ENCODE measurements at places on chromosomes 2 and 18. TPM values are rescaled to one million over a fixed set of nuclear protein-coding genes. Genes with fewer than 3 reads are reported as not detected.

GRCh38 chr2:123380370-123380935 lies 644.6 kb upstream of the CNTNAP5 start:
- no peak for DNase-seq

DNA sequence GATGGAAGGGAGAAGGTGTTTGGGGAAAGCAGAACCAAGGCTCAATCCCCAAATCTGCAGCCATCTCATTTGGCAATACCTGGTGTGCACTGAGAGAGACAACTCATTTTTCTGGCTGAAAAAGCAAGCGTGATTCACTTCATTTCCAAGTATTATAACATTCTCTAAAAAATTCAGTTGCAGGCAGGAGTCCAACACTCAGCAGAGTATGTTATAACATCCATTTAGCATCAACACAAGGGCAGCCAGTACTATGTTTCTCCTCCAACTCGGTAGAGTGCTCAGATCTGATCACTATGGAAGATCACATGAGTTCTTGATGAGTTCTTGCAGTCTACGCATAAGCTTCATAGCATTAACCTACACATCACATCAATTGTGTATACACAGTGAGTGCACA lies 99.4 kb upstream of the PID1 start:
- no peak for DNase-seq

DNA sequence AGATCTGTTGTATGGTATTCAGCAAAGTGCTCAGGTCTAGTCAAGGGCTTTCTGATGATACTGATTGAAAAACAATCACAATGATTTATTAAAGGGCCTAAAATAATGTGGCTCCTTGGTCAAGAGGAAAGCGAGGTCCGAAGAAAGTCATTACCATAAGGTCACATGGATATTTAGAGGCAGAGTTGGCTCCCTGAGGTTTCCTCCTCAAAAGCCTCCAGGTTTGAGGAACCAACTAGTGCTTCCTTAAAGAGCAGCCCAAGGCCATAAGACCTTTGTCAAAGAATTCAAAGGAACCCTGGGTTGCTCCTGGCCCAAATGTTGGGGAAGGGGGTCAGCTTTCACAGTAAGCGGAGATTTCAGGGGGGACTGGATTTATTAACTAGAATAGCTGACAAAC lies 280.7 kb upstream of the ATP5MC3 start:
- no peak for DNase-seq

DNA sequence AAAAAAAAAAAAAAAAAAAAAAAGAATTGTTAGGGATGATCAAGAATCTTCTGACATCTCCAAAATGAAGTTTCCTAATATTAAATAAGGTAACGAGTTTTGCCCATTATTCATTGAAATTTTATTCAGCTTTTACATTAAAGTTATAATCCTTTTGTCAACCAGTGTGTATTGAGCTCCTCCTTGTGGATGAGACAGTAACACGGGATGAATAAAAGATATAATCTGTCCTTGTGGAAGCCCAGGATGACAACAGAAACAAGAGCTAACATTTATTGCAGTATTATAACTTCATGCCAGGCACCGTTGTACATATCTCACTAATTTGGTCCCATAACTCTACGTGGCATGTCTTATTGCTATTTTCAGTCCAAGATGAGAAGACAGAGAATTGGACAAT lies 33.4 kb upstream of the SERPINB7 start:
- DNase-seq: no peak

- no peak for DNase-seq
Observed at GRCh38 chr18:69128978-69129377, 271.7 kb upstream of the DOK6 start.

GRCh38 chr18:47931718-47932103 lies 1.3 kb upstream of the SMAD2 start:
- peak; percentile 43 for DNase-seq

DNA sequence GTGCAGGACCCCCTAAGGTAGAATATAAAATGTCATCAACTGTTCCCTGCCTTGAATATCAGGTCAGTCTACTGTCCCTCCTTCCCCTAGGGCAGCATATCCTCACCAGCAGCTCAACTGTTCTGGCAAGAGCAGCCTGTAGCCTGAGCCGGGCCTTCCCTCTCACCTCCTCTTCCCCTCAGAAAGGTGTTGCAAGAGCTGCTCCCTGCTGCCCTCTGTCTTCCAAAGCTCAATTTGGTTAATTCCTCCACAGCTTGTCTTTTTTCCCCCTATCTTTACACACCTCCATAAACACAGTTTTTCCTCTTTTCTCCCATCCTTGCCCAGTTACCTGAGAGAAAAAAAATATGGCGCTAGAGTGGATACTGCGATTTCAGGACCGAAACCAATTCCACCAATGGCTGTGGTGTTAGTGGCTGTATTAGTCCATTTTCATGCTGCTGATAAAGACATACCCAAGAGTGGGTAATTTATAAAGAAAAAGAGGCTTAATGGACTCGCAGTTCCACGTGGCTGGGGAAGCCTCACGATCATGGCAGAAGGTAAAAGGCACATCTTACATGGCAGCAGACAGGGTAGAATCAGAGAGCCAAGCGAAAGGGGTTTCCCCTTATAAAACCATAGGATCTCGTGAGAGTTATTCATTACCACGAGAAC lies 184.7 kb downstream of the MREG start:
- peak; percentile 42 for DNase-seq

DNA sequence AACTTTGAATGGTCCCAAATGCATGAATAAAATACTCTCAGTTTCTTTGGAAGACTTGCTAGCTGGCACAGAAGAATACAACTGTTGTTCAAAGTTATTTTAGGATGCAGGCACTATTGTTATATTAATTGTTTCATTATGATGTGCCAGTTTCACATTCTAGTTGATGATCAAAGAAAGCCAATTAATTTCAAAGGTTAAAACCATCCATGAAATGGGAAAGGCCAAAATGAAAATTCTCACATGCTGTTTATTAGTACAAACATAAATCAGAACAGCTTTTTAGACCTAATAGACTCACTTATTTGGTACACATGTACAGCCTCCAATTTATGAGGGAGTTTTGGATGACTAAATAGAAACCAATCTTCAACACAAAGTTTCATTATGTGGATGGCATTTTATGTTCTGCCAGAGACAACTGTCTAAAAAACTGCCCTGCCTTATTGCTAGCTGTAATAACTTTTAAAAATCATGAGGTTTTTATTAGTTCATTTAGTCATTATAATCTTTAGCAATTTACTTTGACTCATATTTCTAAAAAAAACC lies 42.2 kb downstream of the RFTN2 start:
- no peak for DNase-seq

GRCh38 chr2:3584076-3584475 lies 9.0 kb downstream of the RPS7 start:
- no peak for DNase-seq

- no peak for DNase-seq
Observed at GRCh38 chr2:16317211-16317830, 348.3 kb downstream of the CYRIA start.

DNA sequence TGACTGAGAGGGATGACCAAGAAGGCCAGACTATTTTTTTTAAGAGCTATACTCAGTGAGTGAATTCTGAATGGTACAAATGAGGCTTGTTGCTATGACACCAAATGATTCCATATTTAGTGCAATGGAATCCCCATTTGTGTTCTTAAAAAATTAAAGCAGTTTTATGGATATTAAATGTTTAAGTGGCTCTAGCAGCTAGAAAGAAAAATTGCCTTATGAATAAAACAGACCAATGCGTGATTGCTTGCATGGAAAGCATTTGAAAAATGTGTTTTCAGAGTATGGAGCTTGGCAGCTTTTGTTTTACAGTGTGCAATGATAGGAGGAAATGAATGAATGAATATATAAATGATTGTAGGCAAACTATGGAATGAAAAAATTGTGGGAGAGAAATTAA lies 238.8 kb upstream of the DPP10 start:
- no peak for DNase-seq

GRCh38 chr2:61946666-61947065 lies 41.2 kb downstream of the COMMD1 start:
- DNase-seq: no peak

- DNase-seq: no peak
Observed at GRCh38 chr2:99420031-99420430, 69.8 kb downstream of the REV1 start.

DNA sequence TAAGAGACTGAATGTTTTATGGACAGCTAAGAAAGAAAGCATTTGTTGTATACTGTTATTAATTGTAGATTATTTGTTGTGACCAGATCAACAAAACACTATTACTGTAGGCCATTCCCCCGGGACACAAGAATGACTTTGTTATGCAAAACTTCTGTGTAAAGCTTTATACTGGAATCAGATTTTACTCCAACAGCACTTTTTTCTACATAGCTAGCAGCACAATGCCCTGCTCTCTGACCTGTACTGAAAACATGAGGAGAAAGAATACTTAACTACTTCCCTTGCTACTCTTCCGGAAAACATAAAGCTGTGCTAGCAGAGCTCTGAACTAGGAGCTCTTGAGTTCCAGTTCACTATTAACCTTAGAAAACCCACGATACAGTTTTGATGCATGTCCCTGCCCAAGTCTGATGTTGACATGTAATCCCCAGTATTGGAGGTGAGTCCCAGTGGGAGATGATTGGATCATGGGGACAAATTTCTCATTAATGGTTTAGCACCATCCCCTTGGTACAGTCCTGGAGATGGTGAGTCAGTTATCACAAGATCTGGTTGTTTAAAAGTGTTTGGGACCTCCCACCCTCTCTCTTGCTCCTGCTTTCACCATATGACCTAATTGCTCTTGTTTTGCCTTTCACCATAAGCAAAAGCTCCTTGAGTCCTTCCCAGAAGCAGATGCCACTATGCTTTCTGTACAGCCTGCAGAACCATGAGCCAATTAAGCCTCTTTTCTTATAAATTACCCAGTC lies 601.1 kb upstream of the PIK3C3 start:
- DNase-seq: no peak

GRCh38 chr2:6370753-6371551 lies 494.8 kb downstream of the CMPK2 start:
- no peak for DNase-seq

DNA sequence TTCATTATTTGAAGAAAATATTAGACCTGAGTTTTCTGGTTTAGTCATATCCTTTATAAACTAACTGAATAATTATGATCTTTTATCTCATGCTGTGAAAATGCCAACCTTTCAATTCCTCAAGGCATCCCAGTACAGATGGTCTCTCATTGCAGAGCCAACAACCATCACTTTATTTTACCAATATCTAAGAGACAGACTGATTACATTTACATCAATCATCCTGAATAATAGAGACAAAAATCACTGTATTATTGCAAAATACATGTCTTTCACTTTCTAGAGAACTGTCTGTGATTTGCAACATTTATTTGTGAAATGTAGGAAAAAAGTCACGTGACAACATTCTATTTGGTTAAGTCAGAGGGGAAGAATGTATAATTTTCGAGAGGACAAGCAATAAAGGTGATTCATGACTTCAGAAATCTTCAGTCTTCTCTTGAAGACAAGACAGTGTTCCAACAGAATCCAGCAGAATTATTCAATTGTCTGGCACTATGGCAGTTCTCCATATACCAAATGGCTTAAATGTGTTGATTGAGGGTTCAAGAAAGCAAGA lies 503.6 kb upstream of the SYT4 start:
- no peak for DNase-seq

DNA sequence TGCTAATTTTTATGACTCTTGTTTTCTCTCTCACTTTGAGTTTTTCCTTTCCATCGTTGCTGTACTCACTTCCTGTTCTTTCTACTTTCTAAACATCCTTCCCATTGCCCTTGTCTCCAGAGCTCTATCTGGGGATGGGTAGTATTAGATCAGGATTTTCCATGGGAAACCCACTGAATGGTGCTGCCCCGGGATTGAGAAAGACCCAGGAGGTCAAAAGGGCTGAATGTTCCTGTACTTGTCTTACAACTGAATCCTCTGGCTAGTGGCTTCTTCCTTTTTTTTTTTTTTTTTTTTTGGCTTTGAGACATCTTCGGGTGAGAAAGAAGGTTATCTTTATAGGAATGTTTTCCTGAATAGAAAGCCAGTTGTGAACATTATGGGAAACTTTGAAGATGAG lies 364.8 kb upstream of the SLC14A2 start:
- DNase-seq: no peak

DNA sequence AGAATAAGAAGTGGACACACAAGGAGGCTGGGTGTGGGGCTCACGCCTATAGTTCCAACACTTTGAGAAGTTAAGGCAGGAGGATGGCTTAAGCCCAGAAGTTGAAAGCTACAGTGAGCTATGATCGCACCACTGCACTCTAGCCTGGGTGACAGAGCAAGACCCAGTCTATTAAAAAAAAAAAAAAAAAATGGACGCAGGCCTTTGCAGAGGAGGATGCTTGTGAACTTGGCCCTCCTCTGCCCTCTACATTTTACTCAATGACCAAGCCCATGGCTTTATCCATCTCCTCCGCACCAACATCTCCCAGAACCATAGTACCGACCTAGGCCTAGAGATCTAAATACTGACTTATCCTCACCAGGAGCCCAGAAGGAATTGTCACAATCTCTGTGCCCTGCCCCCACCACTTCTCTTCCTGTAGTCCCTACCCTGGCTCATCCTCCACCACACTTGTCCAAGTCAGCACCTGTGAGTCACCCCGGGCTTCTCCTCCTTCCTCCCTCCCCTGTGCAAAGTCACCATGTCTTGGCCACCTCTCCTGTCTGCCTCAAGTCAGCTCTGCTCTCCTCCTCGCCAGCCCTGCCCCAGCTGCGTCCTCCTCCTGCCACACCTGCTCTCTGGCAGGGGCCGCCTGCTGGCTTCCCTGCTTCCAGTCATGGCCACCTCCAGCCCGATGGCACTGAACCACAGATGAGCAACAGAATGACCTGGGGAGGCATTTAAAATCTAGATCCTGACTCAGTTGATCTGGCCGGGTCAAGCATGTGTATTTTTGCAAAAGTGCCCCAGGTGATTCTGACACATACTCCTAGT lies 35.8 kb upstream of the ASPRV1 start:
- DNase-seq: no peak

The NEU2 gene
- total RNA-seq: not detected

The GPR75 gene
- 0.72 TPM for total RNA-seq

The RAMP1 gene
- 11.8 TPM for total RNA-seq

GRCh38 chr2:10378189-10378588 lies 69.9 kb downstream of the ODC1 start:
- no peak for DNase-seq

The RHOB gene
- total RNA-seq: 449 TPM

The IRS1 gene
- 15.2 TPM for total RNA-seq

DNA sequence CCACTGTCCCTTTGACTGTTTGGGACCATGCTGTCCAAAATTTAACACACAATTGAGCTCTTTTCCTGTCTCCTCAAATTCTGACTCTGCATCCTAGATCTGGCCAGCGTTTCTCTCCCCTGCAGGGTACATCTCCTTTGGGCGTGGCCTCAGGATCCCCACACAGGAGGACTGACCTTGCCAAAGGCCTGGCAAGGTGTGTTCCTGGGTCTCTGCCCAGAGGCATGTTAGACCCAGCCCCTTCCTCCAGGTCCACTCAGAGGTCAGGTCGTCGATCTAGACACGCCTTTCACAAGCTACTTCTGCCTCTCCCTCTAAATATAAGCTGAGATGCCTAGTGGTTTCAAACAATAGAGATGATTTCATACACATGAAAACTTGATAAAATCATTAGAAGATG lies 45.4 kb upstream of the SMIM21 start:
- DNase-seq: no peak

GRCh38 chr2:37829202-37829601 lies 95.9 kb upstream of the RMDN2 start:
- peak; percentile 36 for DNase-seq
